ENCODE measurements at places on chromosomes 6 and 20.

DNA sequence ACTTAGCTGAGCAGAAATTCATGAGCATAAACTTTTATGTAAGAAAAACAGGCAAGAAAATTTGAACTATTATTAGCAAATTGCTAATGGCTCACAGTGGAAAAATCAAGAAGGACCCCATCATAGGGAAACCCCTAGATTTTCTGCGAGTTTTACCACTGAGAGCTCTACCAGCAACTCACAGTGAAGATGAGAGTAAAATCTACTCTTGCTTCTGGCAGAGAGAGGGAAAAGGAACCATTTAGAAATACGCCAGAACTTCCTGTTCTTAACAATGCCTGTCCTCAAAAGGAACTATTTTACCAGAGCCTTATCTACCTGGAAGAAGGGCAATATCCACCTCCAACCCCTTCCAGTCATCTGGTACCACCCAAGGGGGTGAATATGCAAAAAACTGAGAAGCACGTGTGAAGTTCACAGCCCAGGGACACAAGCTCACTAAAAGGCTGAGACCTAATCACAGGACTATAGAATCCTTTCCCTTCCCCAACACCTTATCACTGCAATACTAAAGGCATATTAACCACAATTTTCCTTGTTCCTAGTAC lies 34.4 kb upstream of the ASF1A start:
- no peak for DNase-seq

- no peak for DNase-seq
Observed at GRCh38 chr6:6680526-6680925, 92.0 kb downstream of the LY86 start.

DNA sequence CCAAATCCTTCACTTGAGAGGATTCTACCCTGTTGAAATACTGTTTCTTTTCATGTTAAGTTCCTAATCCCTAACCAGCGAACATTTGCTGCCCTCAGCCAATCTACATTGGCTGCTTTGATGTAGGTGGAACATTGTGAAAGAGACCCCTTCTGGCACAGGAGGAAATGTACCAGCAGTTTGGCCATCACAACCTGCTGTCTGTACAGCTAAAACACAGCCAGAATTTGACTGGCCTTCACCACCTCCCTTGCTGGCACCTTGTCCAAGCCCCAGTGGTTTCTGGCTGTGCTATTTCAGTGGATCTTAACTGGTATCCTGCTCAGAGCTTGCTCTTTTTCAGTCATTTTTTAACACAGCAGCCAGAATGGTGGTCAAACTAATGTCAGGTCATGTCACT lies 202.1 kb upstream of the EPHA7 start:
- DNase-seq = no peak

- no peak for DNase-seq
Observed at GRCh38 chr20:31721408-31722256, 1.0 kb downstream of the BCL2L1 start.

GRCh38 chr6:39495640-39496039 lies 173.1 kb upstream of the KCNK16 start:
- DNase-seq = no peak

GRCh38 chr6:98832284-98833056 lies 1.9 kb upstream of the POU3F2 start:
- DNase-seq = no peak

- no peak for DNase-seq
Observed at GRCh38 chr6:44119704-44120262, 7.5 kb downstream of the MRPL14 start.
